A375 (cell line): ENCODE measurements at places on chromosomes 4 and X. TPM values are rescaled to one million over a fixed set of nuclear protein-coding genes. Genes with fewer than 3 reads are reported as not detected.

HOPX gene
- total RNA-seq: 0.45 TPM in 1 of 2 replicates, not detected in the other

ARHGAP4 gene
- total RNA-seq: 65.6 and 85.4 TPM in 2 replicates

SLC49A3 gene
- 0.45 and 0.60 TPM in 2 replicates for total RNA-seq

REPS2 gene
- total RNA-seq: 0.53 and 0.56 TPM in 2 replicates

HHIP gene
- total RNA-seq: 2.0 and 2.3 TPM in 2 replicates

MAGEA4 gene
- 922 and 926 TPM in 2 replicates for total RNA-seq

NSUN7 gene
- total RNA-seq: not detected in 2 replicates

FGF2 gene
- total RNA-seq: 13.9 and 14.6 TPM in 2 replicates

TRO gene
- total RNA-seq: 2.0 and 3.3 TPM in 2 replicates

NR3C2 gene
- total RNA-seq: 0.69 and 0.72 TPM in 2 replicates

RRH gene
- total RNA-seq: not detected in 2 replicates

GYG2 gene
- total RNA-seq: not detected in 2 replicates

TRAPPC2 gene
- total RNA-seq: 7.3 and 8.9 TPM in 2 replicates

ITGB1BP2 gene
- total RNA-seq: 1.6 and 2.5 TPM in 2 replicates

TRMT44 gene
- 19.8 and 20.4 TPM in 2 replicates for total RNA-seq

CLDN2 gene
- 0.08 and 0.11 TPM in 2 replicates for total RNA-seq

ATP1B4 gene
- not detected in 2 replicates for total RNA-seq

UVSSA gene
- 13.3 and 14.6 TPM in 2 replicates for total RNA-seq

UXT gene
- total RNA-seq: 199 and 200 TPM in 2 replicates

RASSF6 gene
- not detected in 2 replicates for total RNA-seq

GNRHR gene
- total RNA-seq: not detected in 2 replicates

PAGE2 gene
- 116 and 139 TPM in 2 replicates for total RNA-seq

HSFX3 gene
- total RNA-seq: not detected in 2 replicates

NPY2R gene
- not detected in 2 replicates for total RNA-seq

FREM3 gene
- not detected in 2 replicates for total RNA-seq

SLC9B1 gene
- 1.5 TPM in 1 of 2 replicates, not detected in the other for total RNA-seq

SMARCA1 gene
- 19.3 and 22.7 TPM in 2 replicates for total RNA-seq

ABLIM2 gene
- 0.13 TPM in 1 of 2 replicates, not detected in the other for total RNA-seq

CXorf49 gene
- not detected in 2 replicates for total RNA-seq

IL2RG gene
- 0.11 TPM in 1 of 2 replicates, not detected in the other for total RNA-seq

REELD1 gene
- not detected in 2 replicates for total RNA-seq

SOWAHB gene
- total RNA-seq: not detected in 2 replicates

ATP6AP1 gene
- 37.5 and 48.8 TPM in 2 replicates for total RNA-seq

RHOXF1 gene
- total RNA-seq: not detected in 2 replicates

GPR78 gene
- total RNA-seq: not detected in 2 replicates

CCKAR gene
- total RNA-seq: not detected in 2 replicates

PPP1R2C gene
- not detected in 2 replicates for total RNA-seq

VSIG4 gene
- not detected in 2 replicates for total RNA-seq

CDX4 gene
- total RNA-seq: not detected in 2 replicates

PRRG3 gene
- not detected in 2 replicates for total RNA-seq

ZDHHC15 gene
- total RNA-seq: 0.05 TPM in 1 of 2 replicates, not detected in the other

SNCA gene
- total RNA-seq: 11.4 and 12.3 TPM in 2 replicates

BEX3 gene
- 186 and 209 TPM in 2 replicates for total RNA-seq

MAGEA9B gene
- total RNA-seq: not detected in 2 replicates

MAGEA11 gene
- 34.9 and 38.3 TPM in 2 replicates for total RNA-seq

VSIG1 gene
- total RNA-seq: not detected in 2 replicates

CSN1S1 gene
- not detected in 2 replicates for total RNA-seq

STARD8 gene
- 1.7 and 2.1 TPM in 2 replicates for total RNA-seq

PDZD11 gene
- total RNA-seq: 42.7 and 49.4 TPM in 2 replicates

NOCT gene
- total RNA-seq: 35.2 and 35.4 TPM in 2 replicates

KDM6A gene
- total RNA-seq: 14.1 and 20.4 TPM in 2 replicates

FAM149A gene
- total RNA-seq: 0.57 and 2.6 TPM in 2 replicates
